H7 (cell line): ENCODE measurements at places on chromosomes 11 and 22.

GRCh38 chr22:38901111-38901641 lies 29.2 kb upstream of the CBX6 start:
- no peak for DNase-seq

DNA sequence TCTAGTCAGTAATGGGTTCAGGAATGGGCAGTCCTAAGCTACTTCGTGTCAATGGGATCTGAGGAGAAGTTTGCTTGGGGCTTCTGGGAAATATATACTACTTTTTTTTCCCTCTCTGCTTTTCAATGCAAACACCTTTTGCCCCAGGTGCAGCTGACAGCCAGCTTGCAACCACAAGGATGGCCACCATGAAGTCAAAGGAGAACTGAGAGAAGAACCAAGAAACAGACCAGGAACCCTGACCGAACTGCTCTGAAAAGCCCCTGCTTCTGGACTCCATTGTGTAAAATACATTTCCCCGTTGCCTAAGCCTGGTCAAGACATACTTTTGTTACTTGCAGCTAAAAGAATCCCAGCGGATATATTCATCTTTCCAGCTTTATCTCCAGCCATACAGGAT lies 20.1 kb upstream of the CD44 start:
- no peak for DNase-seq

DNA sequence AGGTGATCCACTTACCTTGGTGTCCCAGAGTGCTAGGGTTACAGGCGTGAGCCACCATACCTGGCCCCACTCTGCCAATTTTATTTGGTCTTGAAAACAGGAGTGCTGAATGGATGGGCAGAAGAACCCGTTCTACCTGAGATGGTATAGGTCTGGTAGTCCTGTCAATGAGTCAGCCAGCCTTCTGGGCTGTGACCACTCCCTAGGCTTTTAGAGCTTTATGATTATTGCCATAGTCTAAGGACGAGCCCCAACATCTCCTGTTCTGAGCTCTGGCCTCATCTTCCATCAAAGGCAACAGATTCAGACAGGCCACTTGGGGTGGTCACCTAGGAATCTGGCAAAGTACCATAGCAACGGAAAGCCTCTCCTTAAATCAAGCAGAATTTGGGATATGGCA lies 11.5 kb downstream of the ZDHHC5 start:
- DNase-seq: no peak

DNA sequence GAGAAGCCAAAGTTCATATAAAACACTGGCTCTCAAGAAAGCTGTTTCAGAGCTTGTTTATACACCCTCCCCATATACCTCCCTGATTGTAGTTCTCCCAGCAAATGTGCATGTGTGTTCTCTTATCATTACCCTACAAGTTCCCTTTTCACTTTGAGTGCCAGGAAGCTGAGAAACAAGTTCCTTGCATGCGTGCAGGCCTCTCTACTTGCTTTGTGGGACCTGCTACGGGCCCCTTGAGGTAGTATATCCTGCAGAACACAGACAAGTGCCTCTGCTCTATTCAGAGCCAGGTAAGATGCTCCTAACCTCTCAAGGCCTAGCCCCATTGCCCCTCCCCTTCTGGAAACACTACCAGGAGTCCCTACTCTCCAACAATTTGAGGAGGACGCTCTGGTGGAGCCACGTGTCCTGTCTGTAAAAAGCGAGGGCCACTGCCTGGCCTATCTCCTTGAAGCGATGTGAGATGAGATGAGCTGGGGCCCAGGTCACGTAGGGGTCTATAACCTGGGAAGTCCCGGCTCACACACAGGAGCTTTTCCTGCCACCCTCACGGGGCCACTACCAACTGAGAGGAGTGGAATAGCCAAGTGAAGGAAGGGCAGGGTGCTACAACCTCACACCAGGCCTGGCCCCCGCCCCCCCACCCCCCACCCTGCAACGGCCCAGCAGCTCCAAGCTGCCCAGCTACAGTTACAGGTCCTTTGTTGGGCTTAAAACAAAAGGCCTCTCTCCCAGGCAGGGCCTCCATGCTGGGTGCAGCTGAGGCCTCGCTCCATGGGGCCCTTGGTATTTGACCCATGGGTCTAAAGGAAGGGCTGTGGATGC lies 2.6 kb upstream of the ATP5MGL start:
- DNase-seq: peak; percentile 74

DNA sequence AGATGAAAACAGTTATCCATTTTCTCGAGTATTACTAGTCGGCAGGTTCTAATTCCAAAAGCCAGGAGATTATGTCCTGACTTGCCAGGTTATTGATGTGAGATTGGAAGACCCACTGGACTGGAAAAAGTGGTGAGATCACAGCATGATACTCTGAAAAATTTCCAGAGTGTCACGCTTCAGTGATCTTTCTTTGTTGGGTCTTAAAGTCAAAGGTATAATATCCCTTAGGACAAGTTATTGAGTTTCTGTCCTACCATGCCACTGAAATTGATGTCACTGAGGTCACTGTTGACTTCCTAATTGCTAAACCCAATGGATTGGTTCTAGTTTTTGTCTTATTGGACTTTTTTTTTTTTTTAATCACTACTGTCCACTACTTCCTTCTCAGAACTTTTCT lies 104.5 kb upstream of the GRAMD1B start:
- no peak for DNase-seq

GRCh38 chr11:46489656-46490560 lies 98.3 kb upstream of the CHRM4 start:
- peak; percentile 58 for DNase-seq

DNA sequence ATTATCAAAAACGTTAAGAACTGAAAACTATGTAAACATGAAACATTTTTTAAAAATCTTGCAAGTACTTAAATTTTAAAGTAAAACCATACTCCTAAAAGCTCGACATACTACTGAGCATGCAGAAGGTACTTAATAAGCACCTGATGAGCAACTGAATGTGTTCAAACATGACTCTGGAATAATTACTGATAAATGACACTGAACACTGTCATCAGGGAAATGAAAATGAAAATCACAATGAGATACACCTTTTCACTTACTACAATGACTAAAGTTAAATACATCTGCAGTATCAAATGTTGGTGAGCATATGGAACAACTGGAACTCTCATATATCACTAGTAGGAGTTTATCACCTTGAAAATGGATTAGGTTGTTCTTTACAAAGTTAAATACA lies 65.2 kb downstream of the PICALM start:
- DNase-seq: no peak

GRCh38 chr11:117094776-117095175 lies 3.5 kb downstream of the SIK3 start:
- DNase-seq: no peak

DNA sequence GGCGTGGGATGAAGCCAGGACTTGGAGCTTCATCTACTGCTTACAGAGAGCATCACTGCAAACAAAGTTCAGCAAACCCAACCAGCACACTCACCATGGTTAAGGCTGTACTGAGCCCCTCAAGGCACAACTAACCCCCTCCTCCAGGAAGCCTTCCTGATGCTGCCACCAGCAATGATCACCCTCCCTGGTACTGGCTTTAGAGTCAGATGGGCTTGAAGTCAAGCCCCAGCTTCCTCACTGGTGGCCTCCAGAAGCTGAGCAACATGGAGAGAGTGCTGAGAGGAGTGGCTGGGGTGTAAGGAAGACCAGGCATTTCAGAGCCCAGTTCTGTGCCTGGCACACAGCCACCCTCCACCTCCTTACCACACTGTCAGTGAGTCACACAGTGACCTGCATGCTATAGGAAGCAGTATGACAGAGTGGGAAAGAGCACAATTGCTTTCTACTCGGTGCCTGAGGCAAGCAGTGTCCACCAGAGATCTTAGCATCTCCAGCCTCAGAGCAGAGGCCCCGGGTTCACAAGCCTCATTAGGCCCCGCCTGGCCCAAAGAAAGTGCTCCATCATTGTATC lies 24.7 kb upstream of the BAIAP2L2 start:
- peak; percentile 14 for DNase-seq

- DNase-seq: no peak
Observed at GRCh38 chr11:26700574-26701235, 21.2 kb downstream of the SLC5A12 start.

DNA sequence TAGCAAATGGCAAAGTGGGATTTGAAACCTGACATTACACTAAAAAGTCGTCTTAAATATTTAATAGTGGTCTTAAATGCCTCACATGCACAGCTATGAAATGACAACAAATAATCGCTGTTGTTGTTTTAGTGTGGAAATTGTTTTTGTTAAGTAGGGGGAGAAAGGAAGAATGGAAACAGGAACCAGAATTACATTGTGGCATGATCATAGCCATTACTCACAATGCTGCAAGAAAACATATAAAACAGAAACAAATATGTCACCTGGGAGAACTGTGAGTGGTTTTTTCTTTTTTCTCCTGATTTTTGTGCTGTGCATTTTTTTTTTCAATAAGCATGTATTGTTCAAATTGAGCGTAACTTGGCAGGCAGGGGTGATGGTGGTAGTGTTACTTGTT lies 22.9 kb downstream of the FAM76B start:
- DNase-seq: no peak

- DNase-seq: peak; percentile 34
Observed at GRCh38 chr22:44755417-44755816, 3.0 kb downstream of the ARHGAP8 start.

DNA sequence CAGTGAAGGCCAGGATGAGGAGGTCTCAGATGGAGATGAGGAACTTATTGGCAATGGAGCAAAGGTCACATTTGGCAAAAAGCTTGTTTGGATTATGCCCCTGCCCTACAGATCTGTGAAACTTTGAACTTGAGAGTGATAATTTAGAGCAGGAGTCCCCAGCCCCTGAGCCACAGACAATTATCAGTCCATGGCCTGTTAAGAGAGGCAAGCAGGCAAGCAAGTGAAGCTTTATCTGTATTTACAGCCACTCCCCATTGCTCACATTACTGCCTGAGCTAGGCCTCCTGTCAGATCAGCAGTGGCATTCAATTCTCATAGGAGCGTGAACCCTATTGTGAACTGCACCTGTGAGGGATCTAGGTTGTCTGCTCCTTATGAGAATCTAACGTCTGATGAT lies 1076.9 kb upstream of the TENM4 start:
- DNase-seq: no peak

DNA sequence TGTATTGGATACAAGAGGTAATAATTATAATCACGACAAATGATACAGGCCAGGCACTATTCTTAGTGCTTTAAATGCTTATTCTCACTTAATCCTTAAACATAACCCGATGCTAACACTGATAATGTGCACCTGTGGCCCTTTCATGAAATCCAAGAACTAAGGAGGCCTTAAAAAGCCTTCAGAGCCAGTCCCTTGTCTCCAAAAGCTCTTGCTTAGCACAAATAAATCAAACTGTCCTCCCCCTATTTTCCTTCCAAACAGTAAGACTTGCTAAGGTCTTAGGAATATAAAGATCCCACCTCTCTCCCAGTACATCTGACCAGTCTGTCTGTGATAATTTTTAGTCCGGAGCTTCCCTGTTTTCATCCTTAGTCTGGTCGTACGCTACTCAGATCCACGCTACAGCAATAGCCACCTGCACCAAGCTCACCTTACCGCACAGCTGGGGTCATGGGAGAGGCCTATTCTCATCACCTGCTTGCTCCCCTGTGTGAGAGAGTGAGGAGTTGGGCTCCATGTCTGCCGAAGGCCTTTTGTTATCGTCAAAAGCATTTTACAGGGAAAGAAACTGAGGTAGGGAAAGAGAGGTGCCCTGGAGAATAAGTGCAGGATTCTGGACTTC lies 16.9 kb downstream of the FXYD6 start:
- DNase-seq: peak; percentile 13

GRCh38 chr11:88414981-88415413 lies 77.5 kb upstream of the CTSC start:
- no peak for DNase-seq

DNA sequence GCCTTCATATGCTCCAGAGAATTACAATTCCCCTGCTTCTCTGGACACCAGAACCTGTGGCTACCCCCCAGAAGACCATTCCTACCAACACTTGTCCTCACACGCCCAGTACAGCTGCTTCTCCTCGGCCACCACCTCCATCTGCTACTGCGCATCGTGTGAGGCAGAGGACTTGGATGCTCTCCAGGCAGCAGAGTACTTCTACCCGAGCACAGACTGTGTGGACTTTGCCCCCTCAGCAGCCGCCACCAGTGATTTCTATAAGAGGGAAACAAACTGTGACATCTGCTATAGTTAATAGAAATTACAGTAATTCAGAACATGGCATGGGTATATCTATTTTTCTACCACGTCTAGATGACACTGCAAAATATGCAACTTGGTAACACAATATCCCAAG lies 9.8 kb downstream of the POU2AF3 start:
- DNase-seq: no peak

GRCh38 chr22:26822313-26822712 lies 164.9 kb downstream of the MIAT start:
- DNase-seq: peak; percentile 34

DNA sequence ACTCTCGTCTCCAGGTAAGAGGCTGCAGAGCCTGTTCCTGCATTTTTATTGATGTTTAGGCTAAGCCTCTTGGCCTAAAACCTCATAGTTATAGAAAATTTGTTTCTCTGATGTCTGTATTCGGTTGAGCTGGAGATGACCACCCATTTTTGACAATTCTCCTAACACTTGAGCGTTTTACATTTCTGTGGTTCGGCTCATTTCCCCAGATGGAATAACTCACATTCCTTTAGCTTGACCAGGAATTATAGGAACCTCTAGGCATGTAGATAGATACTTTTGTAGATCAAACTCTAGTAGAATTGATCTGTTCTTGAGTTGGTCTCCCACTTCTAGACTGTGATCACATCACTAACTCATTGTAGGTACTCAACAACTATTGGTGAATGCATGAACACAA lies 172.6 kb upstream of the CADM1 start:
- DNase-seq: no peak

DNA sequence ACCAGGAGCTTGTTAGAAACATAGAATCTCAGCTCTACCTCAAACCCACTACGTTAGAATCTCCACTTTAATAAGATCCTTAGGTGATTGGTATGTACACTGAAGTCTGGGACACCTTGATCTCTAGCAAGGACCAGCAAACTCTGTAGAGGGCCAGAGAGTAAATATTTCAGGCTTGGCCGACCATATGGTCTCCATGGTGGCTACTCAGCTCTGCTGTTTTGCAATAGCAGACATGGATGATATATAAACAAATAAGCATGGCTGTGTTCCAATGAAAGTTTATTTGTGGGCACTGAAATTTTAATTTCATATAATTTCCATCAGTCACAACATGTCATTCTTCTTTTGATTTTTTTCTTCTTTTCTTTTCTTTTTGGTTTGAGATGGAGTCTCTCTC lies 23.9 kb downstream of the UBASH3B start:
- no peak for DNase-seq

DNA sequence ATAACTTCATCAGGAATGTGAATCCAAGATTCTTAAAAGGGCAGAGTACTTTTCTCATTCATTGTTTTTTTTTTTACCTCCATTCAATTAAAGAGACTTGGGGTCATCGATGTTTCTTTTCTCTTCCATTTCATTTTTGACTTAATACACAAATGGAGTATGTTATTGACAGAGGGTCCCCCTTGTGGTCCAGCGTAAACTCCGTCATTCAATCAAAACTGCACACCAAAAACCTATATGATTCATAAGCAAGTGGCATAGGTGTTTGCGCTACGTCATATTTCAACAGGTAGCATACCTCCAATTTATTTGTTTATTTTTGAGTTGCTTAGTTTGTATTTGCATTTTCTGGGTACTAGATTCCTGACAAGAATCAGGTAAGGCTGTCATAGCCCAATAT lies 12.7 kb upstream of the FOLH1 start:
- DNase-seq: no peak
